ENCODE measurements at places on chromosomes 6 and 20.

DNA sequence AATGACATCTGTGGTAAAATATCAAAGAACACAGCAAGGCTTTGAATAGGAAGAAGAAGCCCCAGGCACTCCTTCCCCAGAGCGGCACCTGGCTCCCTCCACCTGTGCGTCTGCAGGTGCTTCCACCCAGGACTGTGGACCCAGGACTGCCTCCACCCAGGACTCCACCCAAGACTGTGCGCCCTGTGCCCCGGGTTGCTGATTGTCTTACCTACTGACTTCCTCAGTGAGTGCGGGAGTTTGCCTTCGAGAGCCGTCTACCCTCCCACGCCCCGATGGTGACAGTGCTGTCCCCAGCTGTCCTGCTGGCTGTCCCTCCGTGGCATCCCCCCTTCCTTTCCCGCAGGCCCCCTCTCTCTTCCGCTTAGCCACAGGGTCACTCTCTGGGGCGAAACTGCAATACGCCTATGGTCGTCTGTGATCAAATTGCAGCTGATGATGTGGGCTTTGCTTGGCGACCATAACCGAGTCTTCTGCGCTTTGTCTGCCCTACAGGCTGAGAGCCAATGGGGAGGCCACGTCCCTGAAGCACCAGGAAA, 52.1 kb downstream of the IRF4 start:
- no peak for DNase-seq

- DNase-seq: no peak
Observed at GRCh38 chr20:61895016-61895415, 170.7 kb downstream of the TAF4 start.

DNA sequence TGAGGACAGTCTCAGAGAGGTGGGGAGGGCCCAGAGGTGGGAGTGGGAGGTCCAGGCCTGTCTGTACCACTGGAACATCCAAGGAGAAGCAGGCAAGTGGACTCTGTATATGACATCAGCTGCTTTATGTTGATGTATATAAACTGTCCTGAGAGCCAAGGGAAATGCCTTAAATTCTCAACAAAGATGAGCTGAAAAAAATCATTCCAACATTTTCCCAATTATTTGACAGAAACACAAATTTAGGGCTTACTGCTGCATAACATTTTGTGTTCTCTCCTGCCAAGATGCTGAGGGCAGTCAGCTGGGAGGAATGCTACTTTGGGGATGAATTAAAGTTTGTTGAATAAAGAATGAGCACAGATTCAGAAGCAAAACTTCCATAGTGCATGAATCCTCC, 52.8 kb downstream of the FOXC1 start:
- DNase-seq: no peak

DNA sequence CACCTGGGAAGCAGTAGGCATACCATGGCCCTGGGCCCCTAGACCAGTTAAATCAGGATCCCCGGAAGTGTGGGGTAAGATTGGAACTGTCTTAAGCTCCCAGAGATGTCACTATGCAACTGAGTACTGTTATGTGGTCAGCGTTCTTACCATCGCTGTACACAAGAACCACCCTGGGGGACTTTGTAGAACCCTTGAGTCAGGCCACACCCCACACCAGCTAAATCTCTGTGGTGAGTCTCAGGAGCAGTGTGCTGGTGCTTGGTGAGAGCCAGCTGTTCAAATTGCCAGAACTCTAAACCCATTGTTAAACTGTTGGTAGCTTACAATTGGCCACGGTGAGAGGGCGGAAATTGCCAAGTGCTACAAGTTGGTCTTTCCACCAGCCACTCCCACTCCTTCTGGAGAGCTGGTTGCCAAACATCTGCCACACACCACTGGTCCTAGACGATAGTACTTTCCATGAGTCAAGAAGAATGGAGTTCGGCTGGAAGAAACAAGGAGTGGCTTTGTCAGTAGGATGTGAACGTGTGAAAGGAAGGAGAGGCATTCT, 80.5 kb upstream of the SYNDIG1 start:
- DNase-seq: no peak

DNA sequence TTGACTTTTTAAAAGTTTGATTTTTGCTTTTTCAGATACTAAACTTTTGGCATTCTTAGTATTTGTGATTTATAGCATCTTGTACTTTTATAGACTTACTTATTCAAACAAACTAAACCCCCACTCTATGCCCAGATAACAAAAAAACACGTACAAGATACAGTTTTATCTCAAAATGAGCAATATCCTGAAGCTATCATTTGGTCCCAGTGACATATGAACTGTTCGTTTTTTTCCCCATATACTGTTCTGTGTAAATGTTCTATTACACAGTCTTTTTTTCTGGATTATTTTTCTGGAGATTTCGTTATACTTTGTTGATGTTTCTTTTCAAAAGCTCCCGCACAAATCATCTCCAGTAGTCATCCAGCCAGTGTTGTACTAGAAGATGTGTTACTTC, 27.3 kb upstream of the SERINC3 start:
- DNase-seq: no peak
